Tongue (tissue), 3 donors: ENCODE measurements at places on chromosomes 16 and 17. TPM values are rescaled to one million over a fixed set of nuclear protein-coding genes. Genes with fewer than 3 reads are reported as not detected.

GRCh38 chr17:73824321-73824720 is 180.1 kb upstream of the SDK2 start:
- DNase-seq: no peak

DNA sequence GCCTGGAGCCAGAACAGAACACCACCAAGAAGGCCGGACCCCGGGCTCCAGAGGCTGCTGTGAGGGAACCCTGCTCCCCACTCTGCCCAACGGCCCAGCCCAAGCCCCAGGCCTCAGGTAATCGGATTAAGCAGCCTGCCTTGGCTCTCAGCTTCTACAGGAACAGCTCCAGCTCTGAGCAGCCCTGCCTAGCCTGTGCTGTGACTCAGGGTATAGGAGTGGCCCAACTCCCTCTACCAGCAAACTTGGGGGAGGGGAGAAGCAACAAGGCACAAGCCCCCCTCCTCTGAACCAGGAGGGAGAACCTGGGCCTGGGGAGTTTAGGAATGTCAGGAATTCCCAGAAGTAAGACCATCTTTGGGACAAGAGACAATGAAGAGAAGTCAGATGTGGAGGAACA is 849 bp upstream of the SOX15 start:
- DNase-seq: no peak

DNA sequence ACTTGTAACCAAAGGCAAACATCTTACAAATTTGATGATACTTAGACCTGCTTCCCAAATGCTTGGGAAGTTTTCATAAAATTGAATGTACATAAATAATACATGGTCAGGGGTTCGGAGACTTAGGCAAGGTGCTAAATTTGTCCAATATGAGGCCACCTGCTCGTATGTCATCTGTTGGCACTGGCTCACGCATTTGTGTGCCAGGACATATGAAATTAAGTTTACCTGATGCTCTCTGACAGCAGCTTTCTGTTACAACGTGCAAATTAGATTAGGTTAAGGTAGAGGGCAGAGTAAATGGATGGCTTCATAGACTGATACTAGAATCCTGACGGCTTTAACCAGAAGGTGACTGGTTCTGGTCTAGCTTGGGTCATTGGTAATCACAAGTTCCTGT is 970.3 kb upstream of the RBFOX1 start:
- no peak for DNase-seq

ABI3 gene
- total RNA-seq: 4.5 TPM

- no peak for DNase-seq
These were observed 184.4 kb upstream of the CDH11 start for GRCh38 chr16:65306300-65306699.

DNA sequence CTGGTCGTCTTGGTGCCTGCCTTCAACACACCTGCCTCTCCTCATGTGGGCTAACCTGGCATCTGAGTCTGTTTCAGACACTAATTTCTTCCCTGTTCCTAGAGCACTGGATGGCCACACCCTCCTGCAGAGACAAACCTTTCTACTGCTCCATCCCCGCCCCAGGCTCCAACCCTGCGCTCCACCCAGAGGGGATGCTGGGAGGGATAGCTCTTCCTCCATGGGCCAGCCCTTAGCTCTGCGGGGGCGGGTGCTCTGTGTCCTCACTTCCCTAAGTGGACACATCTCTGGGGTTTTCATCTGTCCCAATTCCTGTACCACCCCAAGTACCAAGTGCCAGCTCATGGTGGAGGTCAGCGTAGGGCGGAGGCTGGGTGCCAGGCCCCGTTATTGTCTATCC is 11.0 kb upstream of the CRISPLD2 start:
- DNase-seq: no peak

TMEM235 gene
- not detected for total RNA-seq

- no peak for DNase-seq
These were observed 368.4 kb downstream of the SOX9 start for GRCh38 chr17:72489272-72489641.

- DNase-seq: no peak
These were observed 7.5 kb upstream of the TMEM101 start for GRCh38 chr17:44022246-44022645.

DNA sequence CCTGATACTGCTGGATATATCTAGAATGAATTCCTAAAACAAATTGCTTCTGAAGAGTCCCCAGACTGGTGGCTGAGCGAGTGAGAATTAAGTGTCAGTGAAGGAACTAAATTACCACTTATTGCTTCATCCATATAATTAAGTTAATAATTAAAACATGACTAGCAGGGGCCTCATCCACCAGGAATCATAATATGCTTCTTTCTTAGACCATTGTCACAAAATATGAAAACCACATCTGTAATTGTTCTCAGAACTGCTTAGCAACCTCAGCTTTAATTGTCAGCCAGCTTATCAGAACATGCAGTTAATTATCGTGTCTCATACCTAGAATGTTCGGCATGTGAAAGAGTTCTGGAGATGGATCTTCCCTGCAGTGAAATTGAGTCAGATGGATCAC is 21.2 kb upstream of the PIRT start:
- no peak for DNase-seq

MRPL38 gene
- total RNA-seq: 62.1 TPM

DNA sequence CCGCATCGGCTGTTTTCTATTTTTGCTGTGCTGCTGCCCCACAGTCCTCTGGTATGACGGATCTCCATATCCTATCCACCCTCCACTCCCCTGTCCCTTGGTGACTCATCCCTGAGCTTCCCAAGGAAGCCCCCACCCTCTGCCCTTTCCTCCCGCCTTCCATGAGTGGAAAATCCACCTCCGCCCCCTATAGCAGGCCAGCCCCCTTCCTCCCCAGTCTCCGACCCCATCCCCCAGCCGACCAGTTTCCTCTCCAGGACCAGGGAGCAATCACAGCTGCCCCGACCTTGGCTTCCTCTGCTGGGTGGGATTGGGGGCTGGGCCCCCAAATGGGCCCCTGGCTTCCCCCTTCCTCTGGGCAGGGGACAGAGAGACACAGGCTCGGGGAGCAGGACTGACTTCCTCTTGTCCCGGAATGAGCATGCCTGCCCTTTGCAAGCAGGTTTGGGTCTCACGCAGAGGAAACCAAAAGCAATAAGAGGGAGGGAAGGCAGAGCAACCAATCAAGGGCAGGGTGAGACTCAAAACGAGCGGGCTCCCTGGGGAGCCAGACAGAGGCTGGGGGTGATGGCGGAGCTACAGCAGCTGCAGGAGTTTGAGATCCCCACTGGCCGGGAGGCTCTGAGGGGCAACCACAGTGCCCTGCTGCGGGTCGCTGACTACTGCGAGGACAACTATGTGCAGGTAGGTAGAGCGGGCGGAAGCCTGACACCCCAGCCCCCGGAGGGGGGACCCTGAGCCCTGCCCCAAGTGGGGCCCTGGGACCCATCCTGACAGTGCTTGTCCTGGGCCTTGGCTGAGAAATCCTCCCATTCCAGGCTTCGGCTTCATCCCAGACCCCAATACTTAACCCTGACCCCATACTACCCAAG is at the start of the genes ABI3 and GNGT2:
ABI3 (plus strand) TSS at position 550 of the 872 bp plus-strand sequence; CDS start at position 568, 18 bp downstream.
GNGT2 (minus strand) TSS at position 417 of the 872 bp plus-strand sequence. CDS start 3,152 bp downstream, outside the sequence.
- peak; percentile 35 for DNase-seq

GRCh38 chr16:79716645-79717332 is 116.3 kb upstream of the MAF start:
- no peak for DNase-seq

OTOP2 gene
- not detected for total RNA-seq

SF3B3 gene
- total RNA-seq: 137 TPM

DNA sequence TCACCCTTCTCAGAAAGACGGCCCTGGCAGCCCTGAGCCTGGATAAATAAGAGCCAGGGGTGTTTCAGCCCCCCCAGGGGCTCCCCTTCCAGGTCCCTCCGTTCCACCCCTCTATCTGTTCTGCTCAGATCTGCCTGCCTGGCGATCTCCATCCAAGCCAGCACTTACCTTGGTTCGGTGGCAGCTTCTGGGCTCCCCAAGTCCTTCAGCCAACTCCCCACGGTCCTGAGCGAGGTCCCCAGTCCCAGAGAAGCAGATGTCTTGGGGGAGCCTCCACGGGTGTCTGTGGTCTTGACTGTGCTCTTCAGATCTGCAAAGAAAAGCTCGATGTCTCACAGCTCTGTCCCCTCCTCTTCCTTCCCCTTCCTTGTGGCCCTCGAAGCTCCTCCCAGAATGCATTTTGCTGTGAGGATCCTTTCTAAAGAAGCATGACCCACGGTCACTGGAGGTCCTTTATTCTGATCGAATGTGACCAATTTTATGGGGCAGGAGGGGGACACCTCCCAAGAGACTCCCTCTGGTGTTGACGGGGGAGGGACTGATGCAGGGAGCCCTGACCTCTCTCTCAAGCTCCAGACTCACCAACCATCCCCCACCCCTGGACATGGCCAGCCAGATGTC is at the start of gene PIK3R6:
PIK3R6 (minus strand) TSS at position 314 of the 621 bp plus-strand sequence. CDS start 17,880 bp downstream, outside the sequence.
- no peak for DNase-seq

C16orf96 gene
- 0.72 TPM for total RNA-seq

GRCh38 chr16:53622315-53622714 is 81.3 kb downstream of the RPGRIP1L start:
- no peak for DNase-seq

KRTAP1-1 gene
- not detected for total RNA-seq

DNA sequence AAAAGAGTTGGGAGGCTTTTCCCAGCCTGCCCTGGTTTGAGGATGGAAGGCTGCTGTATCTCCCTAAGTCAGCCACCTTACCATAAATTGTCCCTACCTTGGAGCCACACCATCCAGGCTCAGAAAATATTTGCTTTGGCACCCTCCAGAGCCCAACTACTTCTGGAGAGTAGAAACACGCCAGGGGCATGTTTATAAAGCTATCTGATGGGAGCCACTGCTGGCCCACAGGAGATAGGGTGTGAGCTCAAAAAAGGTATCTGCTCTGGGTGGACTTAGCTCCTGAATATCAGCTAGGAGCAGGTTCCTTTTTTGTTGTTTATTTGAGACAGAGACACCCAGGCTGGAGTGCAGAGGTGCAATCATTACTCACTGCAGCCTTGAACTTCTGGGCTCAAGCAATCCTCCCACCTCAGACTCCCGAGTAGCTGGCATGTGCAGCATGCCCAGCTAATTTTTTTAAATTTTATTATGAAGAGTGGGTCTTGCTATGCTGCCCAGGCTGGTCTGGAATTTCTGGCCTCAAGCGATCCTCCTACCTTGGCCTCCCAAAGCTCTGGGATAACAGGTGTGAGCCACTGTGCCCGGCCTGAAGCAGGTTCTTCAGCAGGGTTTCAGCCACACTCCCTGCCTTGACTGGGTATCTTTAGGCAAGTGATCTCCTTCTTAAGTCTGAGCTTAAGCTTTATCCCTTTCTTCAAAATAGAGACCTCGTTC is 147.1 kb downstream of the SALL1 start:
- no peak for DNase-seq

- peak; percentile 69 for DNase-seq
These were observed 1.7 kb upstream of the DLX3 start for GRCh38 chr17:49996495-49997300.

DNA sequence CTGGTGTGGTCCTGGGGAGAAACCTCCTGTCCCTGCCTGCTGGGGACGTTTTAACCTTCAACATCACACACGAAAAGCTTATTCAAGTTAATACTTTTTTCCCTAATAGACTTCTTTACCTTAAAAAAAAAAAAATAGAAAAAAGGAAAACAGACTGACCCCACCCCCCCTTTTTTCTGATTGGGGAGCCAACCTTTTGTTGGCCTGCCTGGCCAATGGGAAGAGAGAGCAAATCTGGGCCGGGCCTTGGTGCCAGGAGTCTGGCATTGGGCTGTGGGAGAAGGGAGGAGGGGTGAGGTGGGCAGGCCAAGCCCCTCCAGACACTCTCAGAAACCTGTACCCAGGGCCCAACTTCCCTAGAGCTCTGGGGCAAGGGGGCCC is 3.0 kb downstream of the CBX8 start:
- DNase-seq: peak; percentile 78

DNA sequence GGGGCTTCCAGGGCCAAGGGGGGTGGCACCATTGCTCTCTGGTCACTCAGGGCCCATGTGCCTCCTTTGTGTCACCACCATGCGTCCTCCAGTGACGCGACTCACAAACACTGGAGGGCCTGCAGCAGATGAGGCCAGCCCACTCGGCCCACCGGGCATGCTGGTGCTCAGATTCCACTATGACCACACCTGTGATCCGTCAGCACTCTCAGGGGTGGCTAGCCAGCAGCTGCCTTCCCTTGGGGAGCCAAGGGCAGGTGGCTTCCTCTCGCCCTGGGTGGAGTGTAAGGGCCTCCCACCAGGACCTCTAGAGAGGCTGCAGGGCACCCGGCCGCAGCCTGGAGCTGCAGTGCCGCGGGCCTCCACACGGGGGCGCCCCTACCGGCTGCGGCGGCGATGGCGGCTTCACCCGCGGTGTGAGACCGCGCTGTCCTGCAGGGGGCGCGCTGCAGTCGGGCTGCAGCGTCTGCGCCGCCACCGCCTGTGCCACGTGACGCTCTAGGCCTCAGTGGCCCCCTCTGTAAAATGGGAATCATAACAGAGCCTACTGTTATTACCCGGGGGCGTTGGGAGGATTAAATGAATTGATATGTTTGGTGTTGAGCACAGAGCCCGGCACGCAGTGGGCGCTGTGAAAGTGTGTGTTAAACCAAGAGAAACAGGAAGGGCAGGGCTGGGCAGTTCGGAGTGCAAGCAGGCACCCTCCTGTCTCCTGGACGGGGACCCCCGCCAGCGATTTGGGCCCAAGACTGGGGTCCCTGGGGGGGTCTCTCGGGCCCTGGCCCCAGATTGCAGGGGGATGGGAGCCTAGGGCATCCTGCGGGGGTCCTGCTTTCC is 192.4 kb upstream of the GSE1 start:
- peak; percentile 65 for DNase-seq

DNA sequence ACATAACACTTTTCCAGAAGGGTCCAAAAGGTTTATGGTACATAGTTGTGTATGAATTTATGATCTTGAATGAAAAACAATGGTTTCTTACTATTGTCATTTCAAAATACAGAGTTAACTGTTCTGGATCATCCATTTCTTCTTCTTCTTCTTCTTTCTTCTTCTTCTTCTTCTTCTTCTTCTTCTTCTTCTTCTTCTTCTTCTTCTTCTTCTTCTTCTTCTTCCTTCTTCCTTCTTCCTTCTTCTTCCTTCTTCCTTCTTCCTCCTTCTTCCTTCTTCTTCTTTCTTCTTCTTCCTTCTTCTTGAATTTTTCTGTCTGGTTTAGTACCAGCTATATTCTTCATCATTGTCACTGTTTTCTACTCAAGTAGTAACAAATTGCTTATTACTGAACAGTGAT is 47.8 kb downstream of the TNRC6C start:
- DNase-seq: no peak
